ENCODE measurements at places on chromosomes 3 and 15. TPM values are rescaled to one million over a fixed set of nuclear protein-coding genes. Genes with fewer than 3 reads are reported as not detected.

The DPH3 gene
- 13.7 TPM for total RNA-seq

The TJP1 gene
- total RNA-seq: 124 TPM

The ISL2 gene
- not detected for total RNA-seq

The XIRP1 gene
- total RNA-seq: not detected

The TP63 gene
- total RNA-seq: not detected

The MORC1 gene
- total RNA-seq: not detected

The ZNF501 gene
- 4.2 TPM for total RNA-seq

The SHF gene
- total RNA-seq: 10.6 TPM

The LDHAL6B gene
- not detected for total RNA-seq

The LSAMP gene
- not detected for total RNA-seq

The CLDN18 gene
- not detected for total RNA-seq

The GP9 gene
- not detected for total RNA-seq

The CRELD1 gene
- total RNA-seq: 40.8 TPM

The DUOXA2 gene
- total RNA-seq: not detected

The TRMT10C gene
- 17.3 TPM for total RNA-seq

The TMEM207 gene
- not detected for total RNA-seq

The CCDC9B gene
- total RNA-seq: 34.8 TPM

The ELL3 gene
- 2.9 TPM for total RNA-seq

The RTP3 gene
- total RNA-seq: not detected

The POLG gene
- 64.0 TPM for total RNA-seq

The MST1 gene
- total RNA-seq: 9.4 TPM

The FOXL2 gene
- 0.79 TPM for total RNA-seq

The GOLGA8Q gene
- total RNA-seq: 0.54 TPM

The DLL4 gene
- total RNA-seq: not detected

The GPR176 gene
- 16.1 TPM for total RNA-seq

The TRH gene
- total RNA-seq: not detected

The GOLGA6B gene
- not detected for total RNA-seq

The TPRG1 gene
- 2.0 TPM for total RNA-seq

The UNC45A gene
- total RNA-seq: 76.6 TPM

The RLBP1 gene
- total RNA-seq: not detected

The ITIH1 gene
- total RNA-seq: not detected

The CYB561D2 gene
- total RNA-seq: 31.0 TPM

The AADACL2 gene
- total RNA-seq: not detected

The PLXNA1 gene
- total RNA-seq: 56.1 TPM

The CLDN16 gene
- not detected for total RNA-seq

The IL16 gene
- 0.43 TPM for total RNA-seq

The LTF gene
- not detected for total RNA-seq

The SAMD7 gene
- total RNA-seq: not detected

The SCAANT1 gene
- total RNA-seq: not detected

The ST3GAL6 gene
- total RNA-seq: 8.8 TPM

The C3orf70 gene
- 0.11 TPM for total RNA-seq

The STRIT1 gene
- not detected for total RNA-seq

The EXOSC7 gene
- total RNA-seq: 51.8 TPM

The PLS1 gene
- 0.76 TPM for total RNA-seq

The NR2E3 gene
- 1.6 TPM for total RNA-seq

The IQCH gene
- total RNA-seq: 4.3 TPM

Measured in placental epithelial cell (primary cell).